ENCODE measurements at places on chromosomes 2 and 18.

GRCh38 chr18:74524097-74524496 lies 10.2 kb upstream of the CNDP1 start:
- DNase-seq = peak; percentile 37

- no peak for DNase-seq
Observed at GRCh38 chr2:70769450-70769849, 1.4 kb upstream of the ADD2 start.

DNA sequence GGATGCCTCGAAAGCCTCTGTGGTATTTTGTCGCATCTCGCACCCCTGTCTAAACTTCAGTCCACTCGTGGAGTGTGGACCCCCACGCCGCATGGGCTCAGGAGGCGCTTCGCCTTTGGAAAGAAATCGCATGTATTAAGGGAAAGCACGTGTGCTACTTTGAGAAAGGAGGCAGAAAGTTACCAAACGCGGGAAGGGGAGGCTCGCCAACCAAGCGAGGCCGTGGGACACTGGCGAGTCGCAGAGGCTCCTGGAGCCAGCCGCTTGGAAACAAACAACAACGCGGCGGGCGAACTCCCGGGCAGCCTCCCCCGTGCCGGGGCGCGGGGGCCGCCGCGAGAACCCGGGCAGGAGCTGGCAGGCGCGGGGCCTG lies 455 bp upstream of the AGAP1 start:
- no peak for DNase-seq

GRCh38 chr2:207720517-207721187 lies 9.2 kb downstream of the CCNYL1 start:
- DNase-seq = no peak

GRCh38 chr2:234483568-234484251 lies 13.2 kb downstream of the ARL4C start:
- DNase-seq = peak; percentile 85

DNA sequence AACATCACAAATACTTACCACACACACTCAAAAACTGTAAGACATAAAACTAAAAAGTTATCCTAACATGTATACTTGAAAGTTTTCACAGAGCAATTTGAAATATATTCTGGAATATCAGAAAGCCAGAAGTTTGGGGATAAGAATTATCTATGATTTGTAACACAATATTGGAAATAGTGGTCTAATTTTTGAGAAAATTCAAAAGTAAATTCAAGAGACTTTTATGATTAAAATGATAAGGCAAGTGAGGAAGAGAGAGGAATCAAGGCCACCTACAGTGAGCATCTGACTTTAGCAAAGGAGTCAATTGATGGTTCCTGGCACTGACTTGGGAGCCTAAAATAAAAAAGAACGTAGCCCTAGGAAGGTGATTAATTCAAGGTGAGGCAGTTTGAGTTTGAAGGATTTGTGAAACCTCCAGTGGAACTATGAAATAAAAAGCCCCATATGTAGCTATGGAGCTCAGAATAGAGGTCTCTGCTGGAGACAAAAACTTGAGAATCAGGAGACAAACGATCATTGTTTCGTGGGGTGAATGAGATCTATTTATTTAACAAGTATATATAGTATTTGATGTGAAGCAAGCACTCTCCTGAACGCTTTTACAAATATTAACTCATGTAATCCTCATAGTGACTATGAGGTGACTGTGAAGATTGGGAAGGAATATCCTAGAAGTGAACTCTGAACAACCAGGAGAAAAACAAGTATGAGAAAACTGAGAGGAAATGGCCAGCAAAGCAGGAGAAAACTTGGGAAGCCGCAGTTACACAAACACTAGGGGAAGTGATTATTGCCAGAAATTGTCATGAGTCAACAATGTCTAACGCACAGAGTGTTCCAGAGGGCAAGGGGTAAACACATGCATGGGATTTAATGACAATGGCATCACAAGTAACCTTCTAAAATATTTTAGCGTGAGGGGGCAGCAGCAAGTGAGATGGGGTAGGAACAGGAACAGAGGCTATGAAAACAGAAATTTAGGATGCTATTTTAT lies 12.8 kb downstream of the TFPI start:
- DNase-seq = no peak

DNA sequence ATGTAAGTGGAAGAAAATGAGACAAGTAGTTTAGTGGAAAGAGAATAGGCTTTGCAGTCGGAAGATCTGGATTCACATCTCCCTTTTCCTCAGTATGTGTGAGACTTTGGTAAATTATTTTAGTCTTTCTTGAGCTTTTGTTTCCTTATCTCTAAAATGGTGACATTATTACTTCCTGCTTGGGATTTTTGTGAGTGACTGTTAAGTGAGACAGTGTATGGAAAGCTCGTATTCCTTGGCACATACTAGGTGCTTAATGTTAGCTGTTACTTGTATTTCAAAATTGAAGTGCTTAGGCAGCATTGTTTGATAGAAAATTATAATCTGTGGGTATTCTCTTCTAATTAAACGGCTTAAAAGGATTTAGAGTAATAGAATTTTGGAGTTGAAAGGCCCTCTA lies 2.0 kb downstream of the ZNF638 start:
- DNase-seq = no peak
